Stimulated activated CD8-positive, alpha-beta memory T cell treated with anti-CD3 and anti-CD28 coated beads, Interleukin-4, amount 100 ng/mL, for 24 hours (primary cell): ENCODE measurements at places on chromosomes 3 and 15.
A peak's percentile ranks its signal among the peaks of the same experiment; 100 is the strongest.

GRCh38 chr15:89591834-89592233 is 16.6 kb downstream of the TICRR start:
- DNase-seq: no peak

DNA sequence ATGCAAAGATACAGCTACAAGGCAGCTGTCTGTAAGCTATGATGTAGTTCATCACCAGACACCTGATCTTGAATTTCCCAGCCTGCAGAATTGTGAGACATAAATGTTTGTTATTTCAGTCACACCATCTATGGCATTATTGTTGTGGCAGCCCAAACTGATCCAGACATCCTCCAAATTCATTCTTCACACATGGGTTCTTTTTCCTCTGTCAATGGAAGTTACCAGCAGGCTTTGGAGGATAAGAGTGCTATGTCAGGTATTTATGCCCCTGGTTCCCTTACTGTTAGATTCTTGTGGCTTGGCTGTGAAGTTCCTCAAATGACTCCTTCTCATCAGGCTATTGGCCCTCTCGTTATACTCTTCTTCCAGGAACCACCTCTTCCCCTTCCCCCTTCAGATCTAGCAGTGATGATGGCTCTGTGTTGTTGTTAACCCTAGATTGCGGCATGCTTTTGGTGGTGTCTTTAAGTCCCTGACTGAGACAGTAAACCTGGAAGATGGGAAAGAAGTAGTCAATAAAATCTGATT is 91.0 kb upstream of the CHMP2B start:
- no peak for DNase-seq

DNA sequence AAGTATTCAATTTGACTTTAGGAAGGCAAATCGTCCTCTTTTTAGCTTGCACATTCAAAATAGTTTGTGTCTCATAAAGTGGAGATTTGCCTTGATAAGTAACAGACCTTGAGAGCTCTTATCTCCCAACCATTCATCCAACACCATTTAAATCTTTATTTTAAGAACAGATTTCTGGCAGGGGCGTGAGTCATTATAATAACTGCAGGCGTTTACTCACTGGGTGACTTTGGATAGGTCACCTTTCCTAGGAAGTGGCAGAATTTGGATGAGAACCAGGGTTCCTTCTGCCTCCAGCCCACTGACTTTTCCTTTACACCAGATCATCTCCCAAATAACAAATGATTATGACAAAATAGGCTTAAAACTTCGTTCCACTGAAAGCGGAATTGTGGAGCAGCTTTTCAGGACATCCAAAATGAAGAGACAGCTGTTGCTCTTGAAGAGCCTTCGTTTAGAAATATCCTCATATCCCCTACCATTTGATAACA is 5.0 kb downstream of the LMCD1 start:
- DNase-seq: no peak

GRCh38 chr3:172038798-172039435 is 461 bp upstream of the FNDC3B start:
- no peak for DNase-seq

- DNase-seq: no peak
Observed at GRCh38 chr15:101210466-101210865, 41.4 kb downstream of the CHSY1 start.

DNA sequence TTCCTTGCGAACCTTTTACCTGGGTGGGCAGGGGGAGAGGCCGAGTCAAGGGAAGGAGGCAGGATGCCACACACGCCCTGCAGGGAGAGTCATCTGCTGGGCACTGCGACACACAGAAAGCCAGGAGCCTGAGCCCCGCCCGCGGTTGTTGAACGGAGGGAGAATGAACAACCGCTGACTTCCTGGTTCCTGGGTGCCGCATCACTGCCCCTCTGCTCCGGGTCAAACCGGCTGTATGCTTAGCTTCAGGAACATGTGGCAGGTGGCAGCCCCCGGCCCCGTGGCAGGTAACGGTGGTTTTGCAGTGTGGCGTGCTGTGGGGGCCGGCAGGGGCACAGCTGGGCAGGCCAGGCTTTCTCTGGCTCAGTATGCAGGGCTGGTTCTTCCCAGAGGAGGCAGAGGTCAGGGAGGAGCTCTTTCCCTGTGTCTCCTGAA is 33.4 kb downstream of the APBA2 start:
- peak; percentile 34 for DNase-seq

DNA sequence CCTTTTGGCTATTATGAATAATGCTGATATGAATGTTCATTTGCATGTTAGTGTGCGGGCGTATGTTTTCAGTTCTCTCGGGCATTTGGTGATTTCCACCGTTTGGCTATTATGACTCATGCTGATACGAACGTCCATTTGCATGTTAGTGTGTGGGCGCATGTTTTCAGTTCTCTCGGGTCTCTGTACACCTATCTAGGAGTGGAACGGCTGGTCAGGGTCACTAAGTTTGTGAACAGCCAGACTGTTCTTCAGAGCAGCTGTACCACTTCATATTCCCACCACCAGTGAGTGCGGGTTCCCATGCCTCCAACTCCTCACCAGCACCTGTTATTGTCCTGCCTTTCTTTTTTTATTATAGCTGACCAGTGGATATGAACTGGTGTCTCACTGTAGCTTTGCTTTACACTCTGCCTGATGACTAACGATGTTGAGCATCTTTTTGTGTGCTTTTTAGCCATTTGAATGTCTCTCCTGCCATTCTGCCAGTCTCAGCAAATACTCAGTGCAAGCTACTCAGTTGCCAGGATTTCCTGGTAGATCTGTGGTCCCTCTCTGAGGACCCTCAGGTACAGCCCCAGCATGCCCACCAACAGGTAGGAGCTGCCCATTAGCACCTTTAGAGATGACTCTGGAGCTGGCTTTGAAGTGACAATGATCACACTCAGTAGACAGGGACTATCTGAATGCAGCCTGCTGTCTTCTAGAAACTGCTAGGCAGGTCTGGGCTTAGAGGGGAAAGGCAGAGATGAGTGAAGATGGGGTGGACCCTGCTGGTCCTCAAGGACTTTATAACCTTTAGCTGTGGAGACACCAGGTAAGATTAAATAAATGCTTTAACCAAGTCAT is 141.1 kb downstream of the XXYLT1 start:
- DNase-seq: no peak

DNA sequence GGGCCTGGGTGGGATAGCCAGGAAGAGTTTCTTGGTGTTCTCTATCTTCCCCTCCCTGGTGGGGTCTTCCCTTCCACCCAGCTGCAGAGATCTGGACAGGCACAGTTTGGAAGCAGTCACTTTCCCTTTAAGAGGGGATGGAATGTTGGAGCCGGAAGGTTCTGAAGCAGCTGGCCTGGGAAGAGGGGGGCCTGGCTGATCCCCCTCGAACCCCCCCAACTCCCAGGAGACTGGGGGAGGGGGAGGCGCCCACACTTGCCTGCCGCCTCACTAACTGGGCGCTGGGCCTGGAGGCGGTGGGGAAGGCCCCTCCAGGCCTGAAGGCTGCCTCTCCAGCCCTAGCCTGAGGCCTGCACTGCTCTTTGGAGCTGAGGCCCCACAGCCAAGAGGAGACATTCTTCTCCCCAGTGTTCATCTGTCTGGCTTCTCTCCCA is 1.4 kb downstream of the DVL3 start:
- DNase-seq: no peak

- no peak for DNase-seq
Observed at GRCh38 chr3:72158639-72159326, 373.8 kb upstream of the PROK2 start.

- no peak for DNase-seq
Observed at GRCh38 chr3:185503521-185503920, 4.7 kb upstream of the TMEM41A start.

- DNase-seq: no peak
Observed at GRCh38 chr3:278300-279064, 81.9 kb downstream of the CHL1 start.

- no peak for DNase-seq
Observed at GRCh38 chr3:194095902-194096301, 40.0 kb upstream of the HES1 start.

- DNase-seq: no peak
Observed at GRCh38 chr3:160401291-160402095, 2.0 kb downstream of the SMC4 start.

GRCh38 chr3:189389346-189389745 is 217.6 kb downstream of the TPRG1 start:
- no peak for DNase-seq

DNA sequence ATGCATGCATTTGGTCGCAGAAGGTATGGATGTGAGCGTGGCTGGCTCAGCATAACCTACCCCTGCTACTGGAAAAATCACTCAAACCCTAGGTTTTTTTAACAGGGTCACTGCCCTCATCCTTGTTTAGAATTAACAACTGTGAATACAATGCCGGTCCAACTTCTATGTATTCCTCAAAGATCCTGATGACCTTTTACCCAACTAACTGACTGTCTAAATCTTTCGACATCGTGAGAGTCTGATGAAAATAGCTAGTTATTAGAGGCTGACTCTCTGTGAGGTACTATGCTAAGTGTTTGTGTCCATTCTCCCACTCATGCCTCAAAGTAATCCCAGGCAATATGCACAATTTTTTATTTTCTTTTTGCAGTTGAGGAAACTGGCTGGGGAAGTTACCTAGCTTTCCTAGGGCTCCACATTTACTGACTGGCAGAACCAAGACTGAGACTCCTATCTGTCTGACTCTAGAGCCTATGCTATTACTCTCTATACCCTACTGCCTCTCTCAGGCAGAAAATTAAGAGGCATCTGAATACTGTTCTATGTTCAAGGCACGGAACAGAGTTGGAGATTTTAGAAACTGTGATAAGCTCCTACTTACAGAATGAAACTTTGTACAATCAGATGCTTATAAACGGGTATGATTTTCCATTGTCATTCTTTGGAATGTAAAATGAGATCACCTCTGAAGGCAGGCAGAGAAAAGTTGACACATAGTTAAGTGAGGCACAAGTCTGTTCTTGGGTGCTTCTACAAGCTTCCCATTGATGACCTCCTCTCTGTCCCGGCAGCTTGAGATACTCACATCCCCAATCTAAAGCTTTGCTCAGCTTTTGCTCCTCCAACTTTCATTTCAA is 56.4 kb downstream of the FILIP1L start:
- no peak for DNase-seq

GRCh38 chr3:84125201-84125721 is 833.5 kb upstream of the CADM2 start:
- DNase-seq: no peak
